ENCODE measurements at places on chromosomes 4 and X. TPM values are rescaled to one million over a fixed set of nuclear protein-coding genes. Genes with fewer than 3 reads are reported as not detected.

The PQBP1 gene
- 52.3 TPM for total RNA-seq

GRCh38 chr4:171025776-171026175 is 787.4 kb upstream of the GALNTL6 start:
- peak; percentile 3 for DNase-seq

GRCh38 chr4:181952478-181952877 is 290.7 kb upstream of the TENM3 start:
- peak; percentile 17 for DNase-seq

DNA sequence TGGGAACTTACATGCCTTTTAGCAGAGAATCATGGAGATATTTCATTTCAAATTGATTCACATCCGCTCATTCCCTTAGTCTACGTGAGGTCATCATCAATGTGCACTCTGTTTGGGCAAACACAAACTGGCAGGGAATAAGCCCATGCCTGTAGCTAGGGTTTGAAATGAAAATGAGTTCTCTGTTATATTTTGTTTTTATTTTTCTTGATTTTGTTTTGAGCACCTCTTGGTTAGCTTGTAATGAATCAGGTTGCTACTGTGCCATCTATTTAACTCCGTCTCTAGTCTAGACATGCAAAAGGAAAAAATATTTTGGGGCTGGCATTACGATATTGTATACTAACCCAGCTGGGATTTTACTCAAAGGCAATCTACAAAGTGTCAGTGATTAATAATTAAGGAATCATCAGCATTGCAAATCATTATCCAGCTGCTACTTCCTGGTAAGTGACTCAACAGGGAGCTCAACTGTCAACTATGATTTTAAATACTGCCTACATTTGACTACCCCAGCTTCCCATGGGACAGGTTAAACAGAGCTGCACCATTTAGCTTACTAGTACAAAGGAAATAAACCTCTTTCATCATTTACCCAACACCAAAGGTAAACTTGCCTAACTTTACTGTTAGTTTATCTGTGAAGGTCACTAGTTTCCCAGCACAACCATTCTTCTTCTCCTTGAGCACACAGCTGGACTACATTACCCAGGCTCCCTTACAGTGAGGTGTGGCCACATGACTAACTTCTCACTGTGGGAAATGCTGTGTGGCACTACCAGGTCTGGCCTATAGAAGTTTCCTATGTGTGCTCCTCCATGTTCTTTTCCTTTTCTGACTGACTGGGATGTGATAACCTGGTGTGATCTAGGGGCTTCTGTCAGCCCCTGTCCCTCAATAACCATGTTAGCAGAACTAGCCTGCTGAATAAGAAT is 21.2 kb upstream of the TRPC5OS start:
- DNase-seq = peak; percentile 42

GRCh38 chrX:153469811-153470410 is 465 bp downstream of the HAUS7 start:
- DNase-seq = peak; percentile 44

The GAGE13 gene
- not detected for total RNA-seq

The SH2D1A gene
- total RNA-seq = not detected

GRCh38 chrX:38365954-38366353 is 13.6 kb downstream of the OTC start:
- no peak for DNase-seq

The SPANXB1 gene
- total RNA-seq = not detected

GRCh38 chr4:113756005-113756410 is 5.5 kb downstream of the CAMK2D start:
- peak; percentile 13 for DNase-seq

- DNase-seq = peak; percentile 73
Observed at GRCh38 chr4:103996064-103996463, 276.3 kb upstream of the TACR3 start.

DNA sequence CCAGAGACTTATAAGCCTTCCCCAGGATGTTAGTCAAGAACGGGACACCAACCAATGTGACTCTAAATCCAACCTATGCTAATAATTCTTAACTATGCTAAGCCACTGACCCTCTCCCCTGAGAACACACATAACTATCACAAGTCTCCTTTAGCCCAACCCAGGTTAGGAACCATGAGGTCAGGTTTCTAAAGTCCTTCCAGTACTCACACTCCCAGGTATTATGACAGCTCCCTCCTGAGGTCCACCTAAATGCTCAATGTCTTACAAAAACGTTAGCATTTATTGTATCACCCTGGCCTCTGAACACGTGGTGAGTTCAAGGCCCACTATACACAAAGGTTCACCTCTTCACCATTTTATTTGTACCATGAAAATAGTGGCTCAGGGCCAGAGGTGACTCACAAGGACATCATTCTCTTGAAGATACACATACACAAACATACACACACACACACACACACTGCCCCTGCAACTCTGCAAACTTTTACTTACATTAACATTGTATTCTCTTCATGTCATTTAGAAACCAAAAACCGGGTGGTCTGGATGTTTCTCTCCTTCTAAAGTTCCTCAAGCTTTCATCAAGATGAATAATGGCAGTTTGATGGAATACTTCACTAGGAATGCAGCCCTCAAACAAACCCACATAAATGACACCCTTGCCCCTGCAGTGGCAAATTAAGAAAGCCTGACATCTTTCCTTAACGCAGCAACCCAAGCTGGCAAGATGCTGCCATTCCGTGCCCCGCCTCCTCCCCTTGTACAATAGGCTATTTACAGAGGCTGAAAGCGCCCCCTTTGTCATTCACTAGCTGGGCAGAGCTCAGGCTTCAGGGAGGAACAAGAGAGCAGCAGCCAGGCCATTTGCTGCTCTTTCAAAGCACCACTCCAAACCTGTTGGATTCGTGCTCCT is 17.7 kb downstream of the ACSL1 start:
- DNase-seq = peak; percentile 7

The CFI gene
- 23.6 TPM for total RNA-seq

The NIPAL1 gene
- total RNA-seq = 0.05 TPM

GRCh38 chr4:149194061-149194460 is 621.6 kb downstream of the IQCM start:
- DNase-seq = no peak

The CT45A5 gene
- total RNA-seq = not detected

DNA sequence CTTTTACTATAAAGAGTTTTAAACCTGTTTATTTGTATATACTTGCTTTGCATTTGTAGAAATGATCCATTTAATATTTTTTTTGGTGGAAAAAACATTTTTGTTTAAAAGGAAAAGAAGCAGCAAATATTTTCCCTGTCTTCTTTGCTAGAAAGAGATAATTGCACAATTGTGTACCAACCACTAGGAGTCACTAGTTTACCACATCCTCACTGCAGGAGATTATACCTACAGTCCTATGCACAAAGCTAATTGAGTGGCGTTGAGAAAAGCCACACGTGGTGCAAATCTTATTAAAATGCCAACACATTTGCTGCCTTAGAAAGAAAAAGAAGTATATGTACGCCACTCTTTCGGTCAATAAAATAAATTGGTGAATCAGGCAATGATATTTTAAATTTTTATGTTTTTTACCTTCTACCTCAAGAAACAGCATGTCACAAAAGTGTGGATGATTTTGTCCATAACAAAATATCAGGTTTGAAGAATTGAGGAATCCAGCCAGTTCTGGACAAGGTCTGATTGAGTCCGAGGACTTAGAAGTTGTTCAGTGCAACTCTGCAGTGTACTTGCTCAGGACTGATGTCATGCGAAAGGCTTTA is 102.9 kb downstream of the GRXCR1 start:
- no peak for DNase-seq

- DNase-seq = no peak
Observed at GRCh38 chrX:109501176-109501575, 19.3 kb upstream of the GUCY2F start.

GRCh38 chrX:154358011-154358410 is 16.4 kb downstream of the FLNA start:
- no peak for DNase-seq

GRCh38 chr4:73945674-73946449 is 36.0 kb downstream of the PF4 start:
- DNase-seq = no peak

- DNase-seq = peak; percentile 70
Observed at GRCh38 chr4:4430492-4431195, 43.7 kb downstream of the NSG1 start.

DNA sequence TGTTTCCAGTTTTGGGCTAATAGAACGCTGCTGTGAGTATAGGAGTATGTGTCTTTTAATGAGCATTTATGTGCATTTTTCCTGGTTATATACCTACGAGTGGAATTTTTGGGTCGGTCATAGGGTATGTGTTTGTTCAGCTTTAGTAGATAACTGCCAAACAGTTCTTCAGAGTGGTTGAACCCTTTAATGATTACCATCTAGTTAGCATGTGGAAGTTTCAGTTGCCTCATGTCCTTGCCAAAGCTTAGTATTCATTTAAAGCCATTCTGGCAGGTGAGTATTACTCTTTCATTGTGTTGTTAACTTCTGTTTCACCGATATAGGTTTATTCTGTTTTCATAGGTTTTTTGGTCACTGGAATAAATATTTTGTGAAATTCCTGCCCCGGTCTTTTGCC is 229.1 kb downstream of the ARHGAP10 start:
- no peak for DNase-seq

Data from SJCRH30 (cell line).